Left colon (tissue), 2 donors: ENCODE measurements at places on chromosomes 2 and 18.

- no peak for DNase-seq
Measured at GRCh38 chr2:236582968-236583367, 13.3 kb downstream of the ACKR3 start.

DNA sequence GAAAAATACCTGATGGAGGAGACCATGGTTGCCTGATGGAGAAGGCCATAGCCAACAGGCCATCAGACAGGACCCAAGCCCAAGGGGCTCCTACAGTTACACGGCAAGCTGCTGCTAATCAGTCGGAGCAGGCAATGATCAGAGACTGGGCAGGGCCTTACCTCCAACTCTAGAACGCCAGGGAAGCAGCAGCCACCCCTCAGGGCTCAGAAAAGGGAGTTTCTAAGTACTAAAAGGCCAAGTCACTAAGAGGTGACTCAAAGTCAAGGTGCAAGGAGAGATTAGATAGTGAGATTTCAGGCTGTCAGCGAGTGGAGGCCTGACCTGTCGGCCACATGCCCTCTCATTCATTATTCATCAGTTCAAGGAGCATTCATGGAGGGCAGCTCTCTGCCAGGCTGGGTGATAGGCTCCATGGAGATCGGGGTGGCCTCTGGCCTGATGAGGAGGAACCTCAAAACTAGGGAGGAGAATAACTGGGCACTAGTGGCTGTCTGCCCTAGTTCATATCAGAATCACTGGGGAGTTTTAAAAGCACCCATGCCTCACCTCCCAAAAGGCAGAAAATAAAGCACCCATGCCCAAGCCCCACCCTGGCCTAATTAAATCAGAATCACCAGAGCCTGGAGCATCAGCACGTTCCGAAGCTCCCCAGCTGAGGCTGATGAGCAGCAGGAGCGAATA is 3.6 kb downstream of the VIL1 start:
- no peak for DNase-seq

DNA sequence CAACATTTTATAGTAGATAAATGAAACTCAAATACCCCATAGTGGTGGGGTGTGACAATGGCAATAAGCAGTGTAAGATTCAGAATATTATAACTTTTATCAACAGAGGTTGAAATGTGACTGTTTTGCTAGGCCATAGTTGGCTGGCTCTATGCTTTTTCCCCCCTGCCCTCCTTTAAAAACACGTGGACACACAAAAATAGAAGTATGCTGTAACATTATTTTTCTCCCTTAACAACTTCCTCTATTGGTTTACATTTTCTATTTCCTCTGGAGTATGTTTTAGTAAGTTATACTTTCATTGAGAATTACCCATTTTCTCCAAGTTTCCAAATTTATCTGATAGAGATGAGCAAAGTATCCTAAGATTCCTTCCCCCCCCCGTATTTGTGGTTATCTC is 31.1 kb downstream of the NDUFAF7 start:
- no peak for DNase-seq

DNA sequence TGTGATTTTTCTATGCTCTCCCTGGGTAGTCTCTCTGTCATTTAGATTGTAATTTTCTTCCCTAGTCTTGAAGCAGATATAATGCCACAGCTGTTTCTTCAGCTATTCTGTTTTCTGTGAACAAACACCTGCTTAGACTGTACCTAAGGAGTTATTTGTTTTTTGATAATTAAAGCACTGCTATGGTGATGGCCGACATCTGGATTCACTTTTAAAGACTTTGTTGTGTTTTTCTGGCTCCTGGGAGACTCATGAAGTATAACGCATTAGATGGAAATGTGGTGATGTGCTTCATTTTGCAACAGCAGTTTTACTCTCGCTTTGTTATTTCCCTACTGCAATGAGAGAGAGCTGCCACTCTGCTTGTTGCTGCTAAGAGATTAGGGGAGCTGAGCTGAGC is 15.7 kb upstream of the C2orf69 start:
- no peak for DNase-seq

DNA sequence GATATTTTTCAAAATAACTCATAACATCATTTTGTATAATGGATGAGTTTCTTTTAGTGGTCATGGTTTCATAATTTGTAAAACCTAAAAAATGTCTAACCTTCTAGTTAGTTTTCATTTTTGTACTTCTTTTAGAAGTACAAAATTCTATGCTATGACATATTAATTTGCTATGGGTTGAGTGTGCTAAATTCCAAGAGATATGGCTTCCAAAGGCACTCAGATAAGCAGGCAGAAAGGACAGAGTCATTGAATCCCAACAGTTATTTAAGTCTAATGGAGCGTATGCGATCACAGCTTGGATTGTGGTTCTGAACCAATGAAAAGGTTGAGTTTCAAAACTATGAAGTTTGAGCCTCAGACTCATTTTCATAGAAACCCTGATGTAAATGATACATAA is 37.0 kb downstream of the GCG start:
- no peak for DNase-seq

DNA sequence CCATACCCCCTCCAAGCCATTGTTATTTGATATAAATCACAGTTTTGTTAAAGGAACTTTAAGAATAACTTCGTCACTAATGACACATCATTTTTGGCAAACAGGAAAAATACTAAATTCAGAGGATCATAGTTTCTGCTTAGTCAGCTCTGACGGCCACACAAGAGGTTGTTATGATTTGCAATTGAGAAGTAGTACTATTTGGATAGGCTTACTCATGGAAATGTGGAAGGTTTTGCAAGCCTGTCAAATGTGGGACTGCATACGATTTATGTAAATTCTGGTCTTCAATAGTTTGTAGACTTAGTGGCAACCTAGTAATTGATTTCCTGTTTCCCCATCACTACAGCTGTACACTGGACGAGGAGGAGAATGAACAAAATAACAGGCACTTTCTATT is 108.1 kb downstream of the ARHGEF33 start:
- DNase-seq: no peak

DNA sequence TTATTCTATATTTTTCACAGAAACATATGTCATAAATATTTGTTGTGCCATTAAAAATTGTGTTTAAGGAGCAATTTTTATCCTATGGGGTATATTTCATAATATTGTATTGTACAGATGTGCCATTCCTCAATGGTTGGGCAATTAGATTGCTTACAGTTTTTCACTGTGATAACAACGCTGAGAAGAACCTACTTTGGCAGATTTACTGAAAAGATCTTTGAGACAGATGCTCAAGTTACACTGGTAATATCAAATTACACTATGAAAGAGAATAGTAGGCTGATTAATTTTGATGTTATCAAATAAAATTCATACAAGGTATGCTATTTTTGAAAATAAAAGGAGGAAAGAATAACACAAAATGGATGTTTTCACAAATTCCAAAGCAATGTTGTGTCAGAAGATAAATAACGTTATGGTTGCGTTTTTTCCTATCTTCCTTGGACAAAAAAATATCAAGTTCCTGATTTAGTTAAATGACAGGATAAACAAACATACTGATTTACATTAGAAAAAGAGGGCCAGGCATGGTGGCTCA is 335.1 kb upstream of the ZNF521 start:
- DNase-seq: no peak

- no peak for DNase-seq
Measured at GRCh38 chr2:159944874-159945273, 117.5 kb downstream of the PLA2R1 start.

DNA sequence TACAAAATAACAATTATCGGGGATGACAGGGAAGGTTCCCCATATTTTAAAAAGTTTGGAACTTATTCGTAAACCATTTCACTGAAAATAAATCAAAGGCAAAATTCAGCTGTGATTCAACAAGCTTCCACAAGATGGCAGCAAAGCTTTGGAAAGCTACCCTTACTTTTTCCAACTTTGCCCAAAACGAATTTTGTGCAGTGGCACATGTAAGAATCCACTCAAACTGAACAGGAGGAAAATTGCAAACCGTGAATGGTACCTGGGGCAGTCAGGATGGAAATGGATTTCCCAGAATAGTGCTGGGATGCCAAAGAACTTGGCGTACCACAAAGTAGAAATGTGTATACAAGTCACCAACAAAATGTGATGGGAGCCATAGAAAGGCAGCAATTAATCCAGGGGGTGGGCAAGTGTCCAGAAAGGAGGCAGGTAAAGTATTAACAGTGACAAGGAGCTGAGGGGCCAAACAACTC is 10.7 kb downstream of the RPL31 start:
- DNase-seq: no peak

DNA sequence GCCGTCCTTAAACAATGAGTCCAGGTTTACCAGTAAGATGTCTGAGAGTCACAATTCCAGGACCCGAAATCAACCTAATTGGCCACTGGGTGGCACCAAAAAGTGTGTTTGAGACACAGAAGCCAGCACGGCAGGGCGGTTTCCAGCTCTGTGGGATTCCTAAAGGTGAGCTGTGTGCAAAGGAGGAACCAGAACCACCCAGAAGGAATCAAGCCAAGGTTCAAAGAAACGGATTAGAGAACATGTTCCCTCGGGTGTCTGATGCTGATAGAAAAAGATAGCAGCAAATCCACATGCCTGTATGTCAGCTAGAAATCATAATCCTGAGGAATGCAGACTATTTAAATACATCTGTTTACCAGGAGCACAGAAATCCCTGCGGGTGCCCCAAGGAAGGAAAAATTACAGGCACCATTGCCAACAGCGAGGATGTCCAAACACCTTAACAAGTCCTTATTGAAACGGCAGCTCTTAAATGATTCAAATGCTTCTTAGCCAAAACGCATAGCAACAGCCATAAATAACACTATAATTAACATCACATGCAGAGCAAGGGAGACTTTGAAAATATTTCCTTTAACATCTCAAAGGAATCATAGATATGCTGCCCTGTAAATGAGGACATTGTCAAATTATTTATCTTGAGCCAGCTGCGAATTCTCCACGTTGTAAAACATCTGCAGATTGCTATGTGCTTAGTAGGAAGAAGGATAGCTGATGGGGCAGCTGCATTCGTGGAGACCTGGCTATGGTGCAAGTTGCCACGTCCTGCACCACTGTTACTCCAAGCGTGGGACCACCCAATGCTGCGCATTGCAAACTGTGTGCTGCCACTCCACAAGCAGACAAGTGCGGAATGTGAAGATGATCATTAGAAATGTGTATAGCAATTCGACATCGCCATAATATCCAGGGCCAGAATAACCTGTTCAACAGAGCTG is 318.7 kb upstream of the NCKAP5 start:
- DNase-seq: peak; percentile 70

DNA sequence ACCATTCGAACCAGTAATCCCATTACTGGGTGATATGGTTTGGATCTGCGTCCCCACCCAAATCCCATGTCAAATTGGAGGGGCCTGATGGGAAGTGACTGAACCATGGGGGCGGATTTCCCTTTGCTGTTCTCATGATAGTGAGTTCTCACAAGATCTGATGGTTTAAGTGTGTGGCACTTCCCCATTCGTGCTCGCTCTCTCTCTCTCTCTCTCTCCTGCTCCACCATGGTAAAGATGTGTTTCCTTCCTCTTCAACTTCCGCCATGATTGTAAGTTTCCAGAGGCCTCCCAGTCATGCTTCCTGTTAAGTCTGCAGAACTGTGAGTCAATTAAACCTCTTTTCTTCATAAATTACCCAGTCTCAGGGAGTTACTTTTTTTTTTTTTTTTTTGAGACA is 62.6 kb downstream of the NBAS start:
- no peak for DNase-seq

DNA sequence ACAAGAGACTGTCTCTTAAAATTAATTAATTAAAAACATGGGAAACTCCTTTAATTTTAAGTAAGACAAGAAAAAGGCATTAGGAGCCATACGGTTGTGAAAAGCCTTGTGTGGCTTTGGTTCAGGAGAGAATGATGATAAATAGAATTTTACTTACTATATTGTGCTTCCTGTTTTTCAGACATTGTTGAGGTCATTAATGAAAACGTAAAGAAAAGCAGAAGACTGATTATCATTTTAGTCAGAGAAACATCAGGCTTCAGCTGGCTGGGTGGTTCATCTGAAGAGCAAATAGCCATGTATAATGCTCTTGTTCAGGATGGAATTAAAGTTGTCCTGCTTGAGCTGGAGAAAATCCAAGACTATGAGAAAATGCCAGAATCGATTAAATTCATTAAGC is 10.7 kb upstream of the IL1RL2 start:
- no peak for DNase-seq

DNA sequence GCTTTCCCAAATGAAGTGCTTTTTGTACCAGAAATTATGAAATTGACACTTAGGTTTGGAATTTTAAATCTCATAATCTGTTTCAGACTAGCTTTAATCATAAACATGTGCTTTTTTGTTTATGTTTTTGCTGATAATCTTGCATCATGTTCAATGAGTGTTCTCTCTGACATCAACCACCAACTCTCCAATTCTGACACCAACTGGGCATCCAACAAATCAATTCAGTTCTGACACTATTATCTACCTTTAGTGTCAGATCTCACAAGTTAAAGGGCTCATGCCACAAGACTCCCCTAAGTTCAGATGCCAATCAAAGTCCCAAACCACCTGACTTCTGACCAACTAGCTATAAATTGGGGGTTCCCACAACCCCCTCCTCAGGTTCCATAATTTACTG is 19.6 kb downstream of the PELI1 start:
- DNase-seq: no peak

- DNase-seq: no peak
Measured at GRCh38 chr2:129174143-129174542, 805.3 kb upstream of the RAB6C start.

DNA sequence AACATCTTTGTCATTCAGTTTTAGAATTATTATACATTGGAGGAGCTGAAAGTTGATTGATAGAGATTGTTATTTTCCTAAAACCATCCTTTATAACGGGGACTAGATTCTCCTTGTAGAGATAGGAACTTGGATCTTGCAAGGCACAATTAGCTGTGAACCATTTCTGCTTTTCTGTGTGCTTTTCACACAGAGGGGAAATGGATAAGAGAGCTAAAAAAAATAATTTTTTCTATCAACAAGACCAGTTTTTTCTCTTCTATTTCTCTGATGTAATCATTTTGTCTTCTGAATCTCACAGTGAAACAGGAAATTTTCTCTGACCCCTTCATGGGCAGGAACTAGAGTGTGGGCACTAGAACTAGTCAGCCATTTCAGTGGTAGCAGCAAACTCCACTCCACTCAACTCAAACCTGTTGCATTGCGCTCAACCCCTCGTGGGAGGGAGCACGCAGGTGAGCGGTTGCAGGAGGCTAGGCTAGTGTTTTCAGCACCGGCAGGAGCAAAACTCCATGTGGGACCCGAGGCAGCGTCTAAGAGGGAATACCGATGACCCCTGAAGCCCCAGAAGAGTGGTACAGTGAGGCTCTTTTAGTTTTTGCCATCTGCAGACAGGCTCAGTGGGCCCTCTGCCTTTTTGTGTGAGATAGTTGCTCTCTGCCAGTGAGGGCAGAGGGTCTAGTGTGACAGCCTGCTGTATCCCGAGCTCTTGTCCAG is 24.0 kb upstream of the SLC39A10 start:
- DNase-seq: no peak

GRCh38 chr2:176589287-176589686 is 320.0 kb downstream of the MTX2 start:
- no peak for DNase-seq

- DNase-seq: no peak
Measured at GRCh38 chr2:62265106-62265505, 69.2 kb downstream of the B3GNT2 start.

GRCh38 chr18:76564655-76565237 is 69.7 kb upstream of the ZNF516 start:
- no peak for DNase-seq
